ENCODE measurements at places on chromosomes 3 and 15.

DNA sequence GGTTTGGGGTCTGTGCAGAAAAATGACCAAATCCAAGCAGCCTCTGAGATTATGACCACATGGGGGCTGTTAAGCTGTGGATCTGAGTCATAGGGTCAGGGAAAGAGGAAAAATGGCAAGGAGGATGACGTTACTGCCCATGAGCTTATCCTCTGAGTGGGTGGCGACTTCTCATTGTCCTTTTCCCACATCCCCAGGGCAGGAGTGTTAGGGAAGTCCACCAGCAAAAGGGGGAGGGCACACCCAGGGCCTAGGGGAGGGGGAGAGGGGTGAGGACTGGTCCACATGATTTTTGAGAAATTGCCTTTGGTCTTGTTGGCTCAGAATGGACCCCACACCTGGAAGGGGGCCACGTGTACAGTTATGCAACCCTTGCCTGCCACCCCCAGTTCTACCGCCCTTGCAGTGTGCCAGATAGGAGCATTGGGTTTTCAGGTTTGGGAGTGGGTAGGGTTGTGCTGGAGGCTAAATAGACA, 2.6 kb downstream of the CD276 start:
- no peak for DNase-seq

- DNase-seq, result no peak
These were observed 1.3 kb upstream of the PP2D1 start for GRCh38 chr3:20013396-20013795.

DNA sequence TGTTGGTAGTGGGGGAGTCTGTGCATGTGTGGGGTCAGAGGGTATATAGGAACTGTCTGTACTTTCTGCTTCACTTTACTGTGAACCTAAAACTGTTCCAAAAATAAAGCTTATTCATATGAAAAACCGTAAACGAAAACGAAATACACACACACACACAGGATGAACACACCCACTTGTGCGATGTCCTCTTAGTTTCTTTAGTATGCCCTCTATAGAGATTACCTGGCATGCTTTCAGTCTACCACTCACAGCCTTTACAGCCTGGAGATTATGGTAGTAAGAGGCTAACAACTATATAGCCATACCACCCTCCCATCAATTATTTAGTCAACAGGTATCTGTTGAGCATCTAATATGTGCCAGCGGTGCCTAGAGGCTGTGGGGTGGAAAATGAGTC, 60.0 kb upstream of the UBE3A start:
- DNase-seq, result no peak

- DNase-seq, result no peak
These were observed 46.5 kb downstream of the MSL2 start for GRCh38 chr3:136149667-136150066.

DNA sequence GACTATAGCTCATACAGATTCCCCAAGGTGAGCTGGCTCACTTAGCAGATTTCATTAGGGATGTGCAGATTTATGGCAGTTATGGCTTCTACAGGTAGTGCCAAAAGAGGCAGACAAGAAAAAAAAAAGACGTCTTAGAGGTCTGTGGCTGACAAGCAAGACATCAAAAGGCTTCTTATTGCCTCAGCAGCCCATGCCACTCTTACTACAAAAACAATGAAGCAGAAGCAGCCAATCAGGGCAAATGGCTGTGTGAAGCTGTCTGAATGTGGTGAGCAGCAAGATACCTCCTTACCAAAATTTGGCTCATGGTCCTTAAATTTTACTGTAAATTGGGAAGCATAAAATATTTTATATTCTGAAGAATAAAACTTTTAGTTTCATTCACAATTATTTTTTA, 557.5 kb upstream of the GOLIM4 start:
- no peak for DNase-seq

GRCh38 chr3:128282380-128283196, 129.3 kb downstream of the EEFSEC start:
- DNase-seq, result no peak

- no peak for DNase-seq
These were observed 252.0 kb downstream of the UBE2E2 start for GRCh38 chr3:23455084-23455483.

- DNase-seq, result no peak
These were observed 975.5 kb upstream of the CFAP20DC start for GRCh38 chr3:60025096-60026050.

GRCh38 chr15:85458764-85459163, 78.4 kb downstream of the AKAP13 start:
- DNase-seq, result no peak

GRCh38 chr3:122572940-122573412, 4.5 kb upstream of the PARP15 start:
- no peak for DNase-seq

DNA sequence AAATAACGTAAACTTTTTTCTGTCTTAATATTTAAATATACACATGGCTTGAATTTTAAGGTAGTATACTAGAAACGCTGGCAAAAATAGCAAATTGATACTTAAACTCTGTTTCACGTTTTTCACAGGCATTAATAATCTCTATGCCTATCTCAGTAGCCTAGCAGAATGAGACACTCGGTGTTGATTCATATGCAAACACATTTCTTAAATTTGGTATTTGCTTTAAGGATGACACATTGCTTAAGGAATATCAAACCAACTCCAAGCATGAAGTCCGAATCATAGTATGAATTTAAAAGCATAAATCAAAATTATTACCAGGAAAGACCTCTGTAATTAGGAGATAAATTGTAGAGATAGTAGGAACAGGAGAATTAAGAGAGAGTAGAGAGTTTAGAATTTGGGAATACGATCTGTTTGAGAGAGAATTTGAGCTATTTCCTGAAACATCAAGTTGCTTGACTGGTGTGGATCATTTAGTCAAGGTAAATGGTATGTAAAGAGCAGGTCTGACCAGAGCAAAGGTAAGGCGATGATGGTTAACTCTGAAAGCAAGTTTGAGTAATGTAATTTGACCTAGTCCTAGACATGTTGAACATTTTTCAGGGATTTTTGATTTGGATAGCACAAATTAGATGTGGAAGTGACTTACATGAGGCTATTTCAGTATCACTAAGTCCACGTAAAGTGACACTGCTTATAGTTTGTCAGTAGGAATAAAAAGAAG, 236.1 kb downstream of the ROBO1 start:
- no peak for DNase-seq

GRCh38 chr15:98393471-98393870, 254.9 kb upstream of the IGF1R start:
- no peak for DNase-seq

DNA sequence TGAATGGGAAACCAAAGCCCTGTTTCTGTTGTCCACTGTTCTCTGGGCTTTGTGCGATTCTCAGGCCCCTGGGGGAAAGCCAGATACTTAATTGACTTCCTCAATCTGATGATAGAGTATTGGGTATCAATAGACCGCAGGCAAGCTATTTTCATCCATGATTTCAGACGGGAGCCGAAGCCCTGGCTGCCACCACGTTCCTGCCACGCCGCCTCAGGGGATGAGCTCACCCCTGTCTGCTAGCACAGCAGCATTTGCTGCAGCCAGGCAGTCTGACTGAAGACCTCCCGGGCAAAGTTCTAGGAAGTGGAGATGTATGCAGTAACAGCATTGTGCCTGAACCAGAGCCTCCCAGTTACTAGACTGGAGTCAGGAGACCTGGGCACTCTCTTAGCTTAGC, 69.8 kb downstream of the ISG20 start:
- no peak for DNase-seq

DNA sequence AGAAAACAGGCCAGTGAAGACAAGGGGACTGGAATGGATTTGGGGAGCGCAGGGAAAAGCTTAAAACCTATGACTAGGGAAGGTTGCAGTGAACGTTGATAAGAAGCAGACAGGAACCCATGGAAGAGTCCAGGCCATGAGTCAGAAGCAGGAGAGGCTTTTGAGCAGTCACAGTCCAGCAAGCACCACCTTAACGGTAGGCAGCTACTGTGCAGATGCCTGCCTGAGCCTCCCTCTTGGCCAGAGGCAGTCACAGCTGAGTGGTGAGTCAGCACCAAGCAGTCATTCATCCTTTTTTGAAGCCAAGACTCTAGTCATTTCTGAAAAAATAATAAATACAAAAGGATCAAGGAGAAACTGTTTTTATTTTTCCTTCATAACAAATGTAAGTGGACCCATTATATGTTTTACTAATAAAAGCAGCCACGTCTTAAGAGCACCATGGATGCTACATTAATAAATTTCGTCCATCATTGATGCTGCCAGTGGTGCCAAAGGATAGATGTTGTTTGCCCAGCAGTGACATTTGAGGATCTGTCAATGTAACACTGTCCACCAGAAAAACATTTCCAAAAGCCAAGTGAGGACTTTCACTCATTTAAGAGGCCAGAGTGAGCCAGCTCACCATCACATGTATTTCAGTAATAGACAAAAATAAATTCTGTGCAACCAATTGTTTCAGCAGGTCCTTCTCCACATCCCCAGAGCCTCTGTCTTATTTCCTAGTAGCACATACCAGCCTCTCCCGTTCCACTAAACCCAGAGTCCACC, 42.1 kb upstream of the ACTC1 start:
- DNase-seq, result no peak

DNA sequence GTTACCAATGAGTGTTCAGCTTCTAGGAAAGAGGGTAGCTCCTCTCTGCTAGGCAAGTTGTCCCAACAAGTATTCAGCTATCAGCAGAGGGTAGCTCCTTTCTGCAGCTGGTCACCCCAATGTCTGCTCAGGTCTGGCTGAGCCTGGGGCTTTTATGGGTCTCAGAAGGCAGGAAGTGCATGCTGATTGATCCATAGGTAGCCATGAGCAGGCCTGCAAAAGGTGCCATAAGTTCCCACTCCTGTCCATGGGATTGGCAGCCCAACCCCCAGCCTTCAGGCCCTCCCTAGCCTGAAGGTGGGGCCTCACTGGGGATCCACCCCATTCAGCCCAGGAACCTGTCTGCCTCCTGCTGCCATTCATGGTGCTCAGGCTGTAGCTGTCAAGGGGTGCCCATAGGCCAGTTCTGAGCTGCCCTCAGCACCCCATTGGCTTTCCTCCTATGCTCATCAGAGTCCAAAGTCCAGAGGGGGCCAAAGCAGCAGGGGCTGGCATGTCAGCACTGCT, 34.6 kb upstream of the DNAJC13 start:
- DNase-seq, result no peak

GRCh38 chr15:67006083-67007065, 59.0 kb upstream of the SMAD3 start:
- no peak for DNase-seq

- DNase-seq, result no peak
These were observed at the start of gene DZIP1L for GRCh38 chr3:138114988-138115971. TSS of gene DZIP1L (minus strand) at chr3:138115608. CDS start at chr3:138103971, 11,637 bp downstream.

DNA sequence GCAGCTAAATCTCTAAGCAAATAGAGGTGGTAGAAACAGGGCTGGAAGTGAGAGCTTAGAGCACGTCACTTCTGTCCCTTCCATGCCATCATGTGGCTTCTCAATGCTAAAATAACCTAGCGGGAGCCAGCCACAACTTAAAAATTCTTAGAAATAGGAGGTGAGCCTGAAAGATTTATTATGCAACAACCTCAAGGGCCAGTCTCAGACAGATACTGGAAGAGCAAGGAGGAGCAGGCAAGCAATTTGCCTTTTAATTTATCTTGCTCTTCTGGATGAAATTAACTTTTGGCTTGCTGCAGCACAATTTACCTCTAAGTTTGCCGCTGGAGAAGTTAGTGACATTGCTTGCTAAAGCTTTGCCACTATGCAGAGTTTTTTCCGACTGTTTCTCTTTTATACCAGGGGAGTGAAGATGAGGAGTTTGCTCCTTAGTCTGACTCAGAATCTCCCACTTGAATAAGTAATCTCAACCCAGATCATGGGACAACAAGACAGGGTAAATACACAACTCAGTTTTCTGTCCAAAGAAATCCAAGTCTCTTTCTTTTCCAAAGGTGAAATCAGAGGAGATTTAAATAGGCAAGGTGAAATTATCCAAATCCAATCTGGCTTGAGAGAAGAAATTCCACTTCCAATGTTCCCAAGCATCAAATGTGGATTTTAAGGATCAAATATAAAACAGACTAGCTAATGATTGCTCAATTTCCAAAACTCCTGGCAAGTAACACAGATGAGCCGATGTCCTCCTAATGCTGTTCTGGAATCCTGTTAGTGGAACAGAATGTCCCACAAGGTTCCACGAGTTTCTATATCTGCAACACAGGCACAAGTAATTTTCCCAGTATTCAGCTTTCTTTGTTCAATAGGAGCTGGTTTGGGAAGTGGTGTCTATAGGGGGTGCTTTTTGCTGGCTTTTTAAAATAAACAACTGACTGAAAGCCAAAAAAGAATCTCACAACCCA, 329.4 kb upstream of the RORA start:
- DNase-seq, result no peak

GRCh38 chr3:150582620-150583019, 20.5 kb upstream of the SELENOT start:
- DNase-seq, result no peak

DNA sequence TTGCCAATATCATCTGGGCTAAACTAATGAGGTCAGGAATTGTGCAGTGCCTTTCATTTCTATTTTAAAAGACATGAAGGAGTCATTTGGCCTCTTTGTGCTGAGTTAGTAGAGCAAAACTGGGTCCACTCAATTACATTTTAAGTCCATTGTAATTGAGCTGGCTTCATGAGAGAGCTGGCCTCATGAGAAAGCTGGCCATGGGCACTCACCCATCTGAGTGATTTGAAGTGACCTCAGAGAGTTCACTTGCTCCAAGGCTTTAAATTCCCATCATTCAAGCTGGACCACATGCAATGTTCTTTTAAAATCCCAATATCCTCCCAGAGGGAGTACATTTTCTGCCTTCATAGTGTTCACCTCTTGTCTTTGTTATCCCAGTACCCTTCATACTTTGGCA, 335.9 kb upstream of the WNT5A start:
- DNase-seq, result no peak

DNA sequence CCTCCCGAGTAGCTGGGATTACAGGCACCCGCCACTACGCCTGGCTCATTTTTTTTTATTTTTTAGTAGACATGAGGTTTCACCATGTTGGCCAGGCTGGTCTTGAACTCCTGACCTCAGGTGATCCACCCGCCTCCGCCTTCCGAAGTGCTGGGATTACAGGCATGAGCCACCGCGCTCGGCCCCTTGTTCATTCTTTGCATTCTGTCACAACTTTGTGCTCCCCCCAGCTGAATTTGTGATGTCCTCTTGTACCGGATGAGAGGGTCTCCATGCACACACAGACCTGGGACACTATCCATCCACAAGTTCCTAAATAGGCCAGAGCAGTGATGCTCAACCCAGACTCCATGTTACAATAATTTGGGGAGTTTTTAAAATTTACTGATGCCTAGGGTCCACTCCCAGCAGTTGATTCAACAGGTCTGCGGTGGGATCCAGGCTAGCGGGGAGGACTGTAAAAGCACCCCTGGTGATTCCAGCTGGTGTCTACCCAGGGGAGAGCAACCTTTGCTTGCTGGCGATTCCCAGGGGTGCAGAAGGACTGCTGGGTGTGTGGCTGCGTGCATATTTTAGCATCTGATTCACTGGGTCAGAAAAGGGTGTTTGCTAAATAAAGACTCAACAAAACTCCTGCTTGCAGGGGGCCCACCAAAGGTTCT, 1.0 kb downstream of the RASSF1 start:
- DNase-seq, result no peak

- no peak for DNase-seq
These were observed 25.1 kb downstream of the SYNPR start for GRCh38 chr3:63303238-63303637.
